Activated CD8-positive, alpha-beta T cell treated with anti-CD3 and anti-CD28 coated beads for 36 hours (primary cell): ENCODE measurements at places on chromosomes 2 and 18. TPM values are rescaled to one million over a fixed set of nuclear protein-coding genes. Genes with fewer than 3 reads are reported as not detected.
A peak's percentile ranks its signal among the peaks of the same experiment; 100 is the strongest.

GRCh38 chr2:38722271-38723061, 28.7 kb downstream of the SRSF7 start:
- peaks cover 31% of the 10 kb centered on the region for H3K36me3 ChIP-seq
- peak overlapping the region; percentile 54 for H3K4me3 ChIP-seq
- no peaks in the 10 kb centered on the region for H3K27me3 ChIP-seq
- DNase-seq = peak; percentile 86

DNA sequence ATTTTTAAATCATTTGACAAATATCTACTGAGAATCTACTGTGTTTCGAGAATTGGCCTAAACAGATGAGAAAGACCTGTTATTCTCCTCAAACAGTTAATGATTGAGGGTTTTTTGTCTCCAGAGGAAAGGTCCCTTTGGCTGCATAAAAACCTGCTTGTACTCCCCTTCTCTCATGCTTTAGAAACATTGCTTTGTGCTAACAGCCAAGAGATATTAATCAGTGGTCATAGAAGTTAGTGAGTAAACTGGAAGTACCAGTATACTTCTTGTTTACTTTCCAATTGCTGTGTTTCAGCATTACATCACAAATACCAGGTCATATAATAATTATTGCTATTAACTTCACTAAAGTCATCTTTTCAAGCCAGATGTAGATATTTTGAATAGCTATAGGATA, 34.1 kb downstream of the ITGB6 start:
- no peak for DNase-seq
- peaks cover 2% of the 10 kb centered on the region for H3K27me3 ChIP-seq
- no peaks in the 10 kb centered on the region for H3K36me3 ChIP-seq
- no peak overlapping the region for H3K4me3 ChIP-seq

GRCh38 chr2:110153416-110153815, 37.8 kb upstream of the MALL start:
- peaks cover 12% of the 10 kb centered on the region for H3K36me3 ChIP-seq
- no peak overlapping the region for H3K27ac ChIP-seq
- DNase-seq = no peak
- H3K4me3 ChIP-seq = no peak overlapping the region

ALPG gene
- total RNA-seq = not detected

DNA sequence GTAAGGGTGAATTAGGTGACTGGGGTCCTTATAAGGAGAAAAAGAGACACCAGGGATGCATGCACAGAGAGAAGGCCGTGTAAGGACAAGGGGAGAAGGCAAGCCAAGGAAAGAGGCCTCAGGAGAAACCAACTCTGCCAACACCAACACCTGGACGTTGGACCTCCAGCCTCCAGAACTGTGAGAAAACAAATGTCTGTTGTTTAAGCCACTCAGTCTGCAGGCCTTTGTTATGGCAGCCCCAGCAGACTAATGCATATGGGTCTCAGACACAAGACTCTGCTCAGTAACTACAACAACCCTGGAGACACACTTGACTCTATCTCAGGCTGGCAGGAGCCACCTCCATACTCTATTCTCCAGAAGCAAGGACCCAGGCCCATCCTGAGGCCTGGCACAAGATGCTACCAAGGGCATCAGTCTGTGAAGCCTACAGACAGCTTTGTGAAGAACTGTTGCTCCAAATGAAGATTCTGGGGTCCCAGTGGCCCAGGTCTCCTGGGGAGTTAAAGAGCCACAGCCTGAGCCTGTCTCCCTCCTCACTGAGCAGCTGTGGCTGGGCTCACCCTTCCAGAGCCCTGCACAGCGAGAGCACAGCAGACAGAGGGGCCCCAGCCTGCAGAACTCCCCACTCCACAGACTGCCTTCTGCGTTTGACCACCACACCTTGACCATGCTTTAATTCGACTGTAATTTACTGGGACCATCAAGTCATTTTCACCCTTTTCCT, 43.0 kb upstream of the SLC35G4 start:
- H3K4me1 ChIP-seq = no peaks in the 10 kb centered on the region
- no peaks in the 10 kb centered on the region for H3K27me3 ChIP-seq
- no peak overlapping the region for H3K4me3 ChIP-seq
- DNase-seq = no peak

DNA sequence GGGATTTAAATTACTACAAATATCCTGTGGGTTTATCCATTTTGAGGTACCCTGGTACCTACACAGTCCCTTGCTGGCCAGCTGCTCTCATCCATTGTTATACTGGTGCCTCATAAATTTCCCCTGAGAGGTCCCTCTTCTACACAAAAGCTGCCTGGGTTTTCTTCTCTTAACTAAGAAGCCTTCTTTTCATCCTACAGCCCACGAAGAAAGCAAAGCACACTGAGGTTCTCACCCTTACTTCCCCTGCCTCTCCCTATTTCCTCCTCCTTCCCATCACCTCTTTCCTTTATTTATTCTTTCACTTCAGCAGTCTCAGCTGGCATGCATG, 154.9 kb downstream of the CSRNP3 start:
- no peaks in the 10 kb centered on the region for H3K36me3 ChIP-seq
- H3K4me1 ChIP-seq = no peaks in the 10 kb centered on the region
- no peak overlapping the region for H3K27ac ChIP-seq

DNA sequence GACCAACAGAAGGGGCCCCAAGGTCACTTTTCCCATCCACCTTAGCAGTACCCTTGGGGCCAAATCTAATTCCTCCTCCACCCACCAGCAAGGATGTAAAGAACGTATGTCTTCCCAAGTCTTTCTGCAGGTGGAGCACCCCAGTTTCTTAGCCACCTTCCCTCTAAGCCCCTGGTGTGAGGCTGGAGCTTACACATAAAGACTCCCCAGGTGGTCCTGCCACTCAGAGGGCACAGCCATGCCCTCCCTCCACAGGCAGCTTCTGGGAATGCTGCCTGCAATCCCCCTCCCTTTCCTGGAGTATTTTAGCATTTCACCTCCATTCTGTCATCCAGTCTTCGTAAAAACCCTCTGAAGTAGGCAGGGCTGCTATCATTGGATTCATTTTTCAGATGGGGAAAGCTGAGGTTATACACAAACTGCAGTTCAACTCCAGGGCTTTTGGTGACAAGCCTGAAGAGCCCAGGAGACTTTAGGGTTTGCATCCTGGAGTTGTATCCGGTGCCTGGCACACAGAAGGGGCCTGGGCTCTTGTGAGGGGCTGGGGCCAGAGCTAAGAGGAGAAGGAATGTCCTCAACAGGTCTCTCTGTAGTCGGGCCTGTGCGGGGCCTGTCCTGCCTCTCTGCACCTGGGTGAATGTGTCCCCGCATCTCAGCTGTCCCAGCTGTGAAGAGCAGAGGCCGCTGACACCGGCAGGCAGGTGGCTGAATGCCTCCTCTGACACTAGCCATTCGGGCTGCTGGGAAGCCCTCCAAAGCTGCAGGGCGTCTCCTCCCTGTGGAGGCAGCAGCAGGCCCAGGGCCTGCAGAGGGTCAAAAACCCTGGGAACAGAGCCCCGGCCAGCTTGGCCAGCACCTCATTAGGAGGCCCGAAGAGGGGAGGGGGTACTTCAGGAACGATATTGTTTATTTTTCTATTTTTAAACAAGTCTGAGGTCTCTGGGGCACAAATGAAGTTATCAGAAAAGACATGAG, 27.6 kb downstream of the CIB4 start:
- peaks cover 2% of the 10 kb centered on the region for H3K27me3 ChIP-seq
- DNase-seq = no peak
- H3K4me1 ChIP-seq = peaks cover 17% of the 10 kb centered on the region
- no peak overlapping the region for H3K27ac ChIP-seq
- no peaks in the 10 kb centered on the region for H3K36me3 ChIP-seq

PPP1R1C gene
- not detected for total RNA-seq

DNA sequence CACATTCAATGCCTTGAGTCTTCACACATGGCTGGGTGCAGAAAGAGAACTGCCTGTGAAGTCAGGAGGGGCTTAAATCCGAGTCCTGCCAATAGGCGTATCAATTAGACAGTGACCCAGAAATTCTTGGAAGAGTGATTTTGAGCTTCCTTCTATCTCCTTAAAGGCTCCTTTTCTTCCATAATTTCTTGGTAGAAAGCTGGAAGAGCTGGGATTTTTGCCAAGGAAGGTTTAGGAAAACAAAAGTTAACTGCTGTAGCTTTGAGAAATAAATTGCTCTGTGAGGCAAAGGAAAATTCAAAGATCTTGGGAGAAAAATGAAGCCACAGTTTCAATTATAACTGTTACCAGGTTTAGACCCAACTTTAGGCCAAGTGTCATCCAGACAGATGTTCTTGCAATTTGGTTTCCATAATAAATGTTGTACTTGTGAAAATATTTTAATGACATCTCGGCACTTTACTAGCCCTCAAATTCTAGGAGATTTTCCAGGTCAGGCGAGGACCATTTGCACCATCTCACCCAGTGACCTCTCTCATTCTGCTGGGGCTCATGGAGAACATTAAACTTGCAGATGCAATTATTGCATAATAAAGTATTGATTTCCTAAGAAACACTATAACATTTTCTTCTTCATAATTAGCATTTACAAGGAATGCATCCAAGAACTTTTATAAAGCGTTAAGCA, 329.7 kb upstream of the MEIS1 start:
- H3K36me3 ChIP-seq = no peaks in the 10 kb centered on the region
- H3K4me3 ChIP-seq = no peak overlapping the region
- no peaks in the 10 kb centered on the region for H3K4me1 ChIP-seq

- no peak overlapping the region for H3K27ac ChIP-seq
- H3K4me1 ChIP-seq = no peaks in the 10 kb centered on the region
- no peaks in the 10 kb centered on the region for H3K27me3 ChIP-seq
- no peak overlapping the region for H3K4me3 ChIP-seq
Observed at GRCh38 chr2:52970642-52971041, 797.0 kb upstream of the CHAC2 start.

- H3K36me3 ChIP-seq = no peaks in the 10 kb centered on the region
- peaks cover 15% of the 10 kb centered on the region for H3K27me3 ChIP-seq
- DNase-seq = no peak
- no peak overlapping the region for H3K27ac ChIP-seq
Observed at GRCh38 chr18:57956491-57956890, 87.5 kb upstream of the NEDD4L start.

DNA sequence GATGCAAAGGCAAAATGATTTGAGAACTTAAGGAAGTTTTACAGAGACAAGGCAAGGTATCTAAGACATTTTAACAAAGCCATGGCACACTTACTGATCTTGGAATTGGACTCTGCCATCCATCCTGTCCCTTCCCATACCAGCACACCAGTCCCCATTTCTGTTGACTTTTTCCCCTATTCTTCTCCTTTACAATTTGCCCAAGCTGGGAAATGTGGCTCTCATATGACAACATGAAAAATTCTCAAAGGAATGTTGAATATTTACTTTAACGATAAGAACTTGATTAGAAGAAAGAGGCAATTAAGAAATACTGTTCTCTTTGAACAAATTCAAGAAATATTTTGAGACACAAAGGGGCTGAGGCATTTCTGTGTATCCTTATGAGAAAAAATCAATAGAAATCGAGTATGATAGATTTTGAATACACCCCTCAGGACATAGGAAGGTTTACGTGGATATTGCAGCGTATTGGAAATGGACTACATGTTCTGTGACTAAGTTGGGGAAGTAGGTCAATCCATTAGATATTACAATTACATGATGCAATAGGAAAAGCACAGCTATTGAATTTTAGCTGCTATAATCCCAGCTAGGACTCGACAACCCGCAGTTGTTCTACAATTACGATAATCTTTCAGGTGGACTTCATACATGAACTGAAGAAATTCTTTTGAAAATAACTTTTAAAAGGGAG, 201.6 kb downstream of the TRIB2 start:
- peaks cover 19% of the 10 kb centered on the region for H3K27me3 ChIP-seq
- no peak for DNase-seq
- H3K36me3 ChIP-seq = no peaks in the 10 kb centered on the region

DNA sequence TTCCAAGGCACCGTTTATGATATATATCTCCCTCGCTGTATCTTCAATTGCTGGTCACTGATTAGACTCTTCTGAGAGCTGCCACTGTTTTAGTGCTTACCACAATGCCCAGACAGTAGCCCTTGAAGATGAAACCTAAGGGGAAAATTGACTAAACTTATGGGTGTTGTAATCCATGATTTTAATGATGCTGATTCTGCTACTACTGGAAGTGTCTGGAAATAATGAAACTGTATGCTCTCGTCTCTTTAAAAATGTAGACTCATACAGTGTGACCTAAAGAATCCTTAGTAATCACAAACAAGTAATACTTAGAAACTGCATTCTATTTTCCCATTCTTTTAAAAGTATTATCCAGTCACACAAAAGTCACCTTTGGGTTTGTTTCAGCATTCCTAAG, 5.5 kb upstream of the SLC8A1 start:
- H3K36me3 ChIP-seq = no peaks in the 10 kb centered on the region
- H3K4me1 ChIP-seq = peaks cover 2% of the 10 kb centered on the region
- no peak overlapping the region for H3K27ac ChIP-seq
- DNase-seq = no peak
- H3K4me3 ChIP-seq = no peak overlapping the region

CPS1 gene
- 3.2 TPM for total RNA-seq

DNA sequence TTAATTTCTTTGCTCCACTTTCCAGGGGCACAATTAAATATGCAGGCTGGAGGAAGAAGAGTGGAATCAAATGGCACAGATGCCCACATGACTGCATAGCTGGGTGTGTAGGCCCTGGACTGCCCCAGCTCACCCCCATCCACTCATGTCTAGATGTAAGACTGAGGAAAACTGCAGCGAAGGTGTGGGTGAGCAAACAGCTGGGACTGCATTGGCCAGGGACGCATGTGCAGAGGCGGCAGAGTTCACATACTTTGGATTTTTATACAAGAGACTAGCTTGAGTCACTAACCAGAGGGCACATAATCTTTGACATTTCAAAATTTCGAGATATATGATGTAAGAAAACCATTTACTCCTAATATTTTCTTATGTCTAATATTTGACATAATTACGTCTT, 60.1 kb downstream of the SPIRE1 start:
- no peak for DNase-seq
- no peak overlapping the region for H3K4me3 ChIP-seq
- H3K36me3 ChIP-seq = no peaks in the 10 kb centered on the region

GRCh38 chr18:68937029-68937599, 139.2 kb downstream of the CCDC102B start:
- no peak overlapping the region for H3K4me3 ChIP-seq
- no peaks in the 10 kb centered on the region for H3K4me1 ChIP-seq
- no peaks in the 10 kb centered on the region for H3K27me3 ChIP-seq
- DNase-seq = no peak
- no peaks in the 10 kb centered on the region for H3K36me3 ChIP-seq
- H3K27ac ChIP-seq = no peak overlapping the region

DNA sequence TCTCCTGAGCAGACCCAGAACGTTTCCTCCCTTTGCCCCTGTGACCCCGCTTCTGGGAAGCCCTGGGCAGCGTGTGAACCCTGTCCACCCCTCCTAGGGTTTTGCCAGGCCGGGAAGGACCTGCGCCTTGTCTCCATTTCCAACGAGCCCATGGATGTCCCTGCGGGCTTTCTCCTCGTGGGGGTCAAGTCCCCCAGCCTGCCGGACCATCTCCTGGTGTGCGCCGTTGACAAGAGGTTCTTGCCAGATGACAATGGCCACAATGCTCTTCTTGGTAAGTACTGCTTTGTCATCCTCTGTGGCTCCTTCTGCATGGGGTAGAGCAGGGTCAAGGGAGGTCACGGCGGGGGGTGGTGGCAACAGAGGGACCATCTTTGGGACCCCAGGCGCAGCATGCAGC, 32.5 kb downstream of the GREB1 start:
- no peak overlapping the region for H3K27ac ChIP-seq
- no peak overlapping the region for H3K4me3 ChIP-seq
- H3K4me1 ChIP-seq = no peaks in the 10 kb centered on the region
- H3K27me3 ChIP-seq = peaks cover 2% of the 10 kb centered on the region
- H3K36me3 ChIP-seq = no peaks in the 10 kb centered on the region

RGPD3 gene
- 0.34 TPM for total RNA-seq

ALK gene
- not detected for total RNA-seq

GRCh38 chr2:241896746-241897201, 27.2 kb downstream of the RTP5 start:
- peaks cover 2% of the 10 kb centered on the region for H3K27me3 ChIP-seq
- H3K4me1 ChIP-seq = peaks cover 2% of the 10 kb centered on the region
- no peak for DNase-seq
- peaks cover 9% of the 10 kb centered on the region for H3K36me3 ChIP-seq
- peak overlapping the region; percentile 29 for H3K4me3 ChIP-seq
